Putamen (tissue), 1 donor: ENCODE measurements at places on chromosomes 2 and 18.

DNA sequence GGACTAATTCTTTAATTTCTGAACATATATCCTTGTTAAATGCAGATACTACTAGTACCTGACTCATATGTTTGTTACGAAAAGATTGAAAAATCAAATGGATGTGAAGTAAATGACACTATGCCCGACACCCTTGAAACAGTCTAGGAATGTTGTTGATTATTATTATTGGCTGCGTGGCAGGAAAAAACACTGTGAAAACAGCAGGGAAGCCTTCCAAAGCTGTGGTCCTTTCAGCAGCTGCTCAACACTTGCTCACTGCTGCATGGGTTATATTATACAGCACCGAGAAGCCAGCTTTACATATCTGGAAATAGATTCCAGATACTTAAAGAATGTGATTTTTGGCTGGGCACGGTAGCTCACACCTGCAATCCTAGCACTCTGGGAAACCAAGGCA lies 26.5 kb downstream of the CRYGD start:
- DNase-seq, result no peak

DNA sequence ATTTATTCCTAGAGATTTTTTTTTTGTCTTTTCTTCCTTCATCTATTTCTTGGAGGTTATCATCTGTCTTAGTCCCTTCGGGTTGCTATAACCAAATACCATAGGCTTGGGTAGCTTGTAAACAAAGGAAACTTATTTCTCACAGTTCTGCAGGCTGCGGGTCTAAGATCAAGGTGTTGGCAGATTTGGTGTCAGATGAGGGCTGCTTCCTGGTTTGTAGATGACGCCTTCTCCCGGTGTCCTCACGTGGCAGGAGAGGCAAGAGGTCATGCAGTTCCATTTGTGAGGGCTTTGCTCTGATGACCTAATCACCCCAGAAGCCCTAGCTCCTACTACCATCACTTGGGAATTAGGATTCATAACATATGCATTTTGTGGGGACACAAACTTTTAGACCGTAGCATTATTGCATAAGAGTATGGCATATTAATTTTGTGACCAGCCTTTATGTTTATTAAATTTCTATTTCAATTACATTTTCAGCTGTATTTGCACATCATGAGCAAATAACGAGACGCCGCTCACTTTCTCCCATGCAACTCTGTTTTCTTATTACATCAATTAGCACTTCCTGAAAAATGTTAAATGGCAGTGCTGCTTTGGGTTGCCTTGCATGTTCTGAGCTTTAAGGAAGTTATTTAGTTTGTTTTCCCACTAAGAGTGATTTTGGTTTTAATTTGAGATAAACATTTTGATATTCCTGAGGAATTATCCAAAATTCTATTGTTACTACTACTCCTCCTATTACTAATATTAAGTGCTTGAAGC lies 246.4 kb upstream of the HDAC4 start:
- DNase-seq, result no peak

GRCh38 chr2:119782308-119783027 lies 22.7 kb downstream of the PTPN4 start:
- DNase-seq, result no peak

GRCh38 chr2:161418275-161418714 lies 2.2 kb downstream of the TBR1 start:
- no peak for DNase-seq

- DNase-seq, result no peak
Observed at GRCh38 chr2:156517419-156517818, 81.2 kb downstream of the GPD2 start.

- no peak for DNase-seq
Observed at GRCh38 chr2:212726403-212726802, 187.8 kb upstream of the ERBB4 start.

DNA sequence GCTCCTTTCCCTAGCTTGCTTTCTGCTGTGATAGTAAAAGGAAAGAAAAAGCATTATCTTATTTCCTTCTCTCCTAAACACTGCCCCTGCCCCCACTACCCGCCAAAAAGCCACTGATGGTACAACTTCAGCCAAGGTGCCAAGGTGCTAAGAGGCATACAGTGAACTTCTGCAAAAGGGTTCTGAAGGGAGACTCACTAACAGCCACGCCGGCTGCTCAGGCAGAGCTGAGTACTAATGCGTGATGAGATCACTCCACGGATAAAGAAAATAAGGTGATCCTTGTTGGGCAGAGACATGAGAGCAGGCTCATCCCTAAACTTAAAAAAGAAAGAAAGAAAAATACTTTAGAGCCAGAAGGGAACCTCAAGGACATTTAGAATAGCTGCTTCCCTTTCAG lies 60.5 kb upstream of the PXDN start:
- no peak for DNase-seq

- no peak for DNase-seq
Observed at GRCh38 chr2:201203916-201204654, 21.1 kb downstream of the CASP10 start.

GRCh38 chr18:23053776-23054457 lies 81.4 kb upstream of the CABLES1 start:
- DNase-seq, result no peak

DNA sequence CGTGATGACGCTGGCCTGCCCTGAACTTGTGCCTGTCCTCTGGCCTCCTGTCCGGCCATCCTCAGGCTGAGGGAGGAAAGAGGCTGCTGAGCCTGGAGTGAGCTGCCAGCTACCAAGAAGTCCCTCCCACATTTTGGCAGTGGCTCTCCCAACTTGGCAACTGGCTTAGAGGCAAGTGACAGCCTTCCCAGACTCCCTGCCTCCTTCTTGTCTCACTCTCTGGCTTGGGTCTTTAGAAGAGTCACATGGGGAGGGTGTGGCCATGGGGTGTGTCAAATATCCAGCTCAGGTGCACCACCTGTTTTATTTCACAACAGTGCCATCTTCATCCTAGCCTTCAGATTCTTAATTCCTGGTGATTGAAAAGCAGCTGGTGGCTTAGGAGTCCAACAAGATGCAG lies 222.9 kb downstream of the PRKCE start:
- peak; percentile 56 for DNase-seq

DNA sequence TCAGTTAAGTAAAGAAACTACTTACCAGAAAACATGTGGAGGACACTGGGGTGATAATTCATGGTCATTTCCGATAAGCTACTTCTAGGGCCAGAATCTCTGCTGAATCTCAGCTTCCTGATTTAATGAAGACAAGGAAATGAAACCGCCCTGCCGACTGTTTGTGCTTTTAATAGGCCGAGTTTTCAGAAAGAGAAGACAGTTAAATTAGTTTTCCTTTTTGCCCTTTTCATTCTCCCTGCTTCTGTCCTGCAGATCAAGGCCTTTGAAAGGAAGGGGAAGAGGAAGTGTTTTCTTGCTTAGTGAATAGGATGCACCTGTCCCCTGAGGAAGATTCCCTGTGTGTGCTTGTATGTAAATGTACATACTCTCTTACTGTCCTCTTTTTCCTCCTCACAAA lies 126.6 kb downstream of the SH3RF3 start:
- peak; percentile 36 for DNase-seq

GRCh38 chr2:49248506-49248905 lies 94.2 kb upstream of the FSHR start:
- DNase-seq, result no peak

GRCh38 chr2:1979138-1979537 lies 234.8 kb upstream of the PXDN start:
- DNase-seq, result peak; percentile 30

DNA sequence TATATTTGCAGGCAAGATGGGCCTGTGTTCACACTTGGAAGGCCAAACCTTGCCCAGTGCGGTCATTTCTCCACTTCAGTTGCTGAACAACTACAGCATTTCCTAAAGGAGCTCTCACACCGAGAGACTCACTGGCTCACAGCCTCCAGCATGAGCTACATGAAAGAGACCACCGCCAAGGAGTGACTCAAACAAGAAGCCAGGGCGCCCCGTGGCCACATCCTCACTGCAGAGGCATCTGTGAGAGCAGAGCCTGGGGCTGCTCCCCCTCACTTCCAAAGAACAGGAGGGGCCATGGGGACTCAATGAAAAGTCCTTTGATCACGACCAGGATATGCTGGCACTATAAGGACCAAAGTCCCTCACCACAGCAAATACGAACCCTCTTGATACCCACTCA lies 50.0 kb downstream of the TMEM163 start:
- no peak for DNase-seq

GRCh38 chr2:149365931-149366583 lies 35.7 kb downstream of the LYPD6 start:
- DNase-seq, result no peak

DNA sequence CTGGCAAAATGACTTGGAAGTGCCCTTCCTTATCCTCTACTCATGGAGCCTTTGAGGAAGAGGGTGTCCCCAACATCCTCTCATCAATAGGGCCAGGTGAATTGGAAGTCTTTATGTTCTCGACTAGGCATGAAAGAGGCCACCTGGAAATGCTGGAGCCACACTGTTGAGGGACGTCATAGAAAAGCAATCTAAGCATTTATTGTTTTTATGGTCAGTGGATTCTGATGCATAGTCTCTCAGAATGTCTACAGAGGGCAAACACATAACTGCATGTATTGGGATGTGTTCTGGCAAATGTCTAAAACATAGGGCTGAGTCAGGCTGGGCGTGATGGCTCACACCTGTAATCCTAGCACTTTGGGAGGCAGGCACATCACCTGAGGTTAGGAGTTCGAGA lies 246.6 kb upstream of the SP5 start:
- no peak for DNase-seq

DNA sequence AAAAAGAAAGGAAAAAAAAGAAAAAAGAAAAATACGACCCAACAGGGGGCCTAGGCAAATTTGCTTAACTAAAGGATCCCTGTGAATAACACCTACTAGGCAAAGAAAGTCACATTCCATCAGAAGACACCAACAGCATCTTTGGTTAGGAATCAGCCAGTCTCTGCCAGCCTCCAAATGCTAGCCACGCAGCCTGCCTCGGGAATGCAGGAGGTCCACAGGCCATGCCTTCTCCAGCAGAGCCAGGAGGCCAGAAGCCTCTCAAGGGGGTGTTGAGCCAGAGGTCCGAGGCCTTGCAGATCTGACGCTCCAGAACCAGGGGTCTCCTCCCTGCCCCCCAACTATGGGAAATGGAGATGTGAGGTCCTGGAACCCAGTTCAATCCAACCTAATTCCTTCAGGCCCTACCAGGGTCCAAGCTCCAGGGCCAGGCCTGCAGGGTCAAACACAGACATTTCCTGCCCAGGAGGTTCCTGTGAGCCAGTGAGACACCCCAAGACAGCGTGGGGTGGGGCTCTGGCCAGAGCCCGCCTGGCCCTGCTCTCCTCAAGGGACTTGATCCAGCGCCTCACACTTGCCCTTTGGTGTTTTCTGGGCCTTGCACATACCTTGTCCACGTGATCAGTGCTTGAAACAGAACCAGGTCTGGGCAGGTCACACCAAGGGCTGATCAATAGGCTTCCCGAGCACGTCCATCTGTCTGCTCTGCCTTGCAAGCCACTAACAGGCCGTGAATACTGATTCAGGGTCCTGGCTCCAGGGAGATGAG lies 289.6 kb upstream of the ID2 start:
- DNase-seq, result no peak

- no peak for DNase-seq
Observed at GRCh38 chr2:191222952-191223351, 22.3 kb upstream of the MYO1B start.

DNA sequence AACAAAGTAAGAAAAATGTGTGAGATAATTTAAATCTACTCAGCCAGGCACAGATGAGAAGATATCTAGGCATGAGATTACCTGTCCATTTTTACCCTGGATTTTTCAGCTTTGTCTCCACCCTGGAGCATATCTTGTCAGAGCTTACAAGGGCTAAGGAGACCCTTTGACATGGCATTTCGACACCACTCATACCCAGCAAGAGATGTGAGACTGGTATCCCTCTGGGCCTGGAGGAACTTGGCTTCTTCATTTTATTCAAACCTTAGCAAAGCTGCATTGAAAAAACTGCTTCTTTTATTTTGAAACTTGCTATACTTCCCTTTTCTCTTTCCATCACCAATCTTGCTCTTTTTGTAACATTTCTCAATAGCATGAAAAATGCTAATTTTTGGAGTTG lies 194.9 kb upstream of the HNMT start:
- no peak for DNase-seq

- no peak for DNase-seq
Observed at GRCh38 chr2:121721926-121722325, 14.7 kb downstream of the NIFK start.

DNA sequence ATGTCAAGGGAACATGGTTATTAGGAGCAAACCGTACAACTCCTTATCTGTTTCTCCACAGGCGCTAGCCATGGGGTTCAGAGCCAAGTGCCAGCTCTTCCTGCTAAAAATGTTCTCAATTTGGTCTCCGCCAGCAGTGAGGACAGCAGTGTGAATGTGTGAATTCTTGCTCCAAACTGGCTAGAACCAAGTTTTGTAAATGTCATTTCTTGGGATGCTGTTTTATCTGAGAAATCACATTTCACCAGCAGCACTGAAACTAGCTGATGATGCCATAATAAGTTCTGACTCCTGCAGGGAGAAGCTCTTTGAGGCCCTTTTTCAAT lies 140.6 kb upstream of the LGALSL start:
- DNase-seq, result no peak

DNA sequence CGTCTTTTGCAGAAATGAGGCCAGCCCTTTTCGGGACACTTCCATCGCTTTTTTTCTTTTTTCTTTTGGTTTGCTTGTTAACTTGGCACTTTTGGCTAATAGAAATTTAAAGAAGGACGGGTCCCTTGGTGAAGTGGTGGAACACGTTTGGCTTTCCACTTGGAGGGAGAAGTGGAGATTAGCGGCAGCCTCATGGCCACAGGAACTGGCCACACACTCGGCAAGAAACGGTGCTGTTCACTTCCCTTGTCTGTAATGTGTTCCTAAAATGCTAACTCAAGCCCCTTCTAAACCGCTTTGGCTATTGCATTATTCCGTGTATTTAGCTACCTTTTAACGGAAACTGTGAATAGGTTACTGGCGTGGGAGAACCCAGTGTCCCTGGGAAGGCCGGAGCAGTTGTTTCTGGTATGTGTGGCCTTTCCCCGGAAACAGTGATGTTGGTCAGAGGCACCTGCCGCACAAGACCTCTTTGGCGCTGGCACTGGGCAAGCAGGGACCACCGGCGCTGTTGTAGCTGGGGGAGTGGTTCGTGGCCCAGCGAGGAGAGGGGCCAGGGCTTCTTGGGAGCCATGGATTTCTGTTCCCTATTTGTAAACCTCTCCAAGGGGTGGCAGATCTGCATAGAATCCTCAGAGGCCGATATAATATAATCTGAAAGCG lies 981 bp downstream of the RAMP1 start:
- DNase-seq, result no peak

DNA sequence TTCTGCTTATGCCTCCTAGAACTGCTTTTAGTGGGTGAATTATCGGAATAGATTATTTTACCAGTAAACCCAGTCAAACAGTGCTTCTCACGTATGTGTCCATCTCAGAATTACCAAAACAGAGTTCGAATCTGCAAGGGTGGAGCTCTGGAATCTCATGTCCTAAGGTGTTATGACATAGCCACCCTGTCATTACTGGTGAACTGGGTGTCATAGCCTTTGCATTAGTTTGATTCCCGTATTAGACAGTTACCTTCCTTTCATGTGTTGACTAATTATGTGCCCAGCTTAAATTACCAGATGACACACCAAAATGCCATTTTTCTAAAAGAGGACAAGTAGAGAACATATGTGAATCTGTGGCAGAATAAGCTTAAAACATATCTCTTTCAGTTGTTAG lies 15.2 kb upstream of the KCNJ13 start:
- no peak for DNase-seq
